ENCODE measurements at places on chromosomes 7 and 10.

- no peak for DNase-seq
Measured at GRCh38 chr10:34696423-34696822, 118.7 kb downstream of the PARD3 start.

DNA sequence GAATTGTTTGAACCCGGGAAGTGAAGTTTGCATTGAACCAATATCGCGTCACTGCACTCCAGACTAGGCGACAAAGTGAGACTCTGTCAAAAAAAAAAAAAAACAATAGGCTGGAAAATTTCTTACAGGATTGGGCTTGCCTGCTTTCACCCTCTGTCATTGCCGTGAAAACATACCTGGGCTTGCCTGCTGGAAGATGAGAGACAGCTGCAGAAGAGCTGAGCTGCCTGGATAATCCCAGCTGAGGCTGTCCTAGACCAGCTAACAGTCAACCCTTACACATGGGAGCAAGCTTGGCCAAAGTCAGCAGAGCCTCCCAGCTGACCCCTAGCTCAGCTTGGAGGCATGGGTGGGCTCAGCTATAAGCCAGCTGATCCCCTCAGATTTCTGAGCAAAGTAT, 306.2 kb downstream of the CCSER2 start:
- DNase-seq = no peak

DNA sequence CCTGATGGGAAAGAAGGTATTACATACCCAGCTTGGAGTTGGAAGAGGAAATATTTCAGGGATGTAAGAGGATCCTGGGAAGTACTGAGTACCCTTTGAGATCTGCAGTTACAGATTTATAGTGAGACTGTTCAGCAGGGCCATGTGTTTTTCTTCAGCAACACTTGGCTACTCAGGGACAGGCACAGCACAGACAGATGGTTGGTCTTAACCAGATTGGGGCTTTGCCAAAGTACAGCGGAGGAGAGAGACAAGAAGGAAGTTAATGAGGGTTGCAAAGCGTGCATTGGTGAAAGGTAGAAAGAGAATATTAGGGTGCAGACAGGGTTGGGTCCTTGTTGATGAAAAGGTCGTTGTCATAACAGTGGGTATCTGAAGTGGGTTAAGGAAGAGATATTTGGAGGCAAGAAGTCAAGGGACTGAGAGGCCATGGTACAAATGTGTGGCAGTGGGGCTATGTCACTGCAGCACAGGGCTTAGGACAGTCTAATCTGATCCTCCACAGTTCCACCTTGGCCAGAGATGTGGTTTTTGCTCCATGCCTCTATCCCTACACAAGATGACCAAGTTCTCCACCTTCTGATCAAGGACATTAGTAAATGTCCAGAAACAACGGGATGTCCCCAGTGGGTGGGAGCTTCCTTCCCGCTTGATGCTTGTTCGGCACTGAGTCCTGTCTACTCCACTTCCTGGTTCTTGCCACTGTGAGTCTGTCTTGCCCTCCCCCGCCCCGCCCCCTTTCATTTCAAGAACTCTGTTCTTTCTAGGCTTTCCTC, 18.9 kb upstream of the DNAJC1 start:
- peak; percentile 77 for DNase-seq

DNA sequence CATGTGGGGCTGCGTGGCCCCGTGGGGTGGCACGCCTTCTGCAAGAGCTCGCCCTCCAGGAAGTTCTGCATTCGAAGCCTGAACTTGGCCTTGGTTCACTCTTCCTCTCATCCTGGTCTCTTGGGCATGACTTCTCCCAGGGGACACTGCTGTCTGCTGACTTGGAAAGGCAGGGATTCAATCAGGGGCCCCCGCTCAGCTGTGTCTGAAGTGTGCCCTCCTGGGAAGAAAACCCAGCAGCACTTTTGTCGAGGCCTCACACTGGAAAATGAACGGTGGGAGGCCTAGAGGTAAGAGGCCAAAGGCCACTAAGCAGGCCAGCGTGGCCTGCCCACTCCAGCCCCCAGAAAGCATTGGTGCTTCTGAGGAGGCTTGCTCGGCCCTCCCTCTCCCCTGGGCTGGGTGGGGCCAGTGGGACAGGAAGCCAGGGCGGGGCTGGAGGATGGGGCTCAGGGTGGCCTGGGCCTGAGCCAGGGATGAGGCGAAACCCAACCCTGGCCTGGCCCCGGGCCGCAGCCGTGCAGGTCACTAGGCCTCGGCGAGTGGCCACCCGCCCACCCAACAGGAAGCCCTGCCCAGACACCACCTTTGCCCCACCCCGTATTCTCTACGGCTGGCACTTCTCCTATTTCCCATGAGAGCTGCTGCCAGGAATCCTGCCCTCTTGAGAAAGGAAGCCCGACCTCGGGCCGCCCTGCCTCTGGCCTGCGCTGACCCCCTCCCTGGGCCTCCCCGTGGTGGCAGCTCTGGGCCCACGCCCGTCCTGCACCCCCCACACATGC, 81.1 kb downstream of the ZMIZ1 start:
- DNase-seq = no peak

DNA sequence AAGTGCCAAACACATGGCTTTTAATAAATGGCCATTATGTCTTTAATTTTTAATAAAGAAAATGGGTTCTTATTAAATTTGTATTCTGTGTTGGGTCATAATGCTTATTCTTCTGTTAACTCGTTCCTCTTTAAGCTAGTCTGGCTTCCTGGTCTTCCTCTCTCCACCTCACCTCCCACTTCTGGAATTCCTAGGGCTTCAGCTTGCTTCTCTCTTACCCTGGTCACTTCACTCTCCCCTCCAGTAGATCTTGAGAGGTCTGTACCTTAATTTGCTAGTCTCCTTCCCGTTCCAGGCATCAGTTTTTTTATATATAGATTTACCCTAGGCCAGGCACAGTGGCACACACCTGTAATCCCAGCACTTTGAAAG, 111.2 kb downstream of the RALA start:
- DNase-seq = no peak

- DNase-seq = no peak
Measured at GRCh38 chr7:26340476-26341018, 48.9 kb downstream of the SNX10 start.

DNA sequence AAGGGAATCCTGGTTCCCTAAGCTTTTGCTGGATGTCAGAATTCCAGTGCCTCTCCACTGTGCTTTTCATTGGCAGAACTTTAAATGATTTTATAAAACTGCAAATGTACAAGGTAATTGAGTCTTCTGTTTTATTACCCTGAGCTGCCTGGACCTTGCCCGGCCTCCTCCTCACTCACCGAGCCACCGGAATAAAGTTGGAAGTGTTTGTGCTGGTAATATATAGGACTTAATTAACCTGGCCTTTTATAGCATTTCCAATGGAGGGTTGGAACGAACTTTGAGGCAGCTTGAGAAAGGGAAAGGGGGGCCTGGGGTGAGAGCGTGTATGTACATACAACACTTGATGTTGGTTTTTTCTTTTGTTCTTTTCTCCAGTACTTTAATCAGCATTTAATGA, 43.4 kb downstream of the ZNF503 start:
- DNase-seq = no peak
